ENCODE measurements at places on chromosomes 2 and 18.

DNA sequence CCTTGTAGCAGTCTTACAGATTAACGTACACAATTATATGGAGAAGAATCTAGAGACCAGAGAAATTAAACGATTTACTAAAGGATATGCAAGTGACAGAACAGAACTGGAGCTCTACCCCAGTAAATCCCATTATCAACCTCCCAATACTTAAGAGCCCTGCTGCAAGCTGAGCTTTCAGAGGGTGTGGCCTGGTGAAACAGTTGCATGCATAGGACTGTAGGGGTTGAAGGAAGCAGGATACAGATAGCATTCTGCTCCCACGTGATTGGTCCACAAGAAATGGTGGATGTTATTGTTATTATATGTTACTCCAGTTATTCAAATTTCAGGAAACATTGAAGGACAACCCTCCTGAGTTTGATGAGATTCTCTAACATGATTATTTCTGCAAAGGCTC, 210.8 kb upstream of the THUMPD2 start:
- DNase-seq: no peak

- DNase-seq: no peak
These were observed 832.0 kb upstream of the ZEB2 start for GRCh38 chr2:145351864-145352425.

GRCh38 chr2:234952270-234953115, 676 bp downstream of the SH3BP4 start:
- DNase-seq: no peak

DNA sequence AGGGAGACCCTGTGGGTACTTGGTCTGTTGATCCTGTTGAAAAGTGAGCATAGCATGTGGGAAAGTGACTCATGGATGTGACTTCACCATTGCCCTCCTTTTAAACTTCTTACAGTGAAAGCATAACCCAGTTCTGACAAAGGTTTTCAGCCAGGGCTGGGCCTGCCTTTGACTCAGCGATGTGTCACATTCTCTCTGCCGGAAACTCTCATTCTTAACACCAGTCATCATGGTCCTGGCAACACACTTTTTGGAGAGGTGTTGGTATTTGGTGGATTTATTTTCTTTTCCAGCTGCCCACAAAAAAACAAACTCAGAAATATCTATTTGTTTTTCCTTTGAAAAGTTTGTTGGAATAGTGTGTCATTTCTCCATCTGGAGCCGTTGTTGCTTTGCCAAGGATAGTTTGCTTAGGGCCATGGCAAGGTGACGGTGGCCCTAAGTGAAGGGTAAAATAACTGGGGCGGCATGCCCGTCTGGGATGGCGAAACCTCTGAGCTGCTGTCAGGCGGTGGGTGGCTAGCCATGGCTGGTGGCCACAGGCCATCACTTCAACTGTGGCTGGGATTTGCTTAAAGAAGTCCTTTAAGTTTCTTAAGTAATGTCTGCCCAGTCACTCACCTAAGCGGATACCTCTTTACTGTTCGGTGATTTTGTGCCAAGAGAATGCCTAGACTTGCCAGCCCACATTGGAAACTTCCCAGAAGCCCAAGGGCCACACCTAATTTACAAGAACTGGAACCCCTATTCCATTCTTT, 123.3 kb downstream of the LTBP1 start:
- no peak for DNase-seq

DNA sequence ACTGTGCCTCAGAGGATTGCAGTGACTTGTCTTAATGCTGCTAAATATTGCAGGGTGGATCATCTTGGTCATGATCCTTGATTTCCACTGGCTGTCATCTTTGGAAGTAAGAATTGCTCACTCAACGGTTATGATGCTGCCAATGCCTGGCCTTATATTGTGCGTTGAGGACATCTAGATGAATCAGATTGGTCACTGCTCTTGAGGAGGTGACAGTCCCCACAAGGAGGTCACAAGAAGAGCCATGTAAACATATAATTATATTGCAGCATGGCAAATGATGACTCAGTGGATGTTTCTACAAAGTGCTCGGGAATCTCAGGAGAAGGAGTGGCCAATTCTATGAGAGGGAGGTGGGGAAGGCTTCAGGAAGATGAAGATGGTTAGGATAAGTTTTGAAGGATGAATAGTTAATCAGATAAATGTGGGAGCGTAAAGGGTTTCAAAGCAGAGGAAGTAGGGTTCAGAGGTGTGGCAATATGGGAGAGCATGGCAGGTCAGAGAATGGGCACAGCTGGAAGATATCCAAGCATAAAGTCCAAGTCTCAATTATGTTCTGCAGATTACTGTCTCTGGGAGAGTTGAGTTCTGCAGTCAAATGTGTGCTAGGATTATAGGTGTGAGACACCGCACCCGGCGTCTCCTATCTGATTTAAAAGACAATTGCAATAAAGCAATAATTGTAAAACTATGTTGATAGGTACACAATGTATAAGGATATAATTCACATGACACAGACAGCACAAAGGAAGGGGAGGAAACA, 21.3 kb upstream of the TMEM131 start:
- no peak for DNase-seq

DNA sequence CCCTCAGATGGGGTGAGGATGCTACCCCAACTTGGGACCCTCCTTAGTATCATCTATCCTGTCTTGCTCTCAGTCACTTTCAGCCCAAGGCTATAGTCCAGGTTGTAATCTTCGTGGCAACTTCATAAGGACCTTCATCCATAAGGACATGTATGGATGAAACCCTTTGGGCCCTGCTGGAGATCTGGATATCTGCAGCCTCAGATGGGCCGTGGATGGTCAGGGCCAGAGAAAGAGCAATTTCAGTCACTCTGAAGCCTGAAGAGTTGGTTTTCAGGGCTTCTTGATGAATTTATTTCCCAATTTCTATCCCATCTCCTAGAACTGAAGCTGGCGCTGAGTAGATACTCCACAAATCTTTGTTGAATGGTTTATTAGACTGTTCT, 28.7 kb downstream of the RHOB start:
- DNase-seq: no peak

DNA sequence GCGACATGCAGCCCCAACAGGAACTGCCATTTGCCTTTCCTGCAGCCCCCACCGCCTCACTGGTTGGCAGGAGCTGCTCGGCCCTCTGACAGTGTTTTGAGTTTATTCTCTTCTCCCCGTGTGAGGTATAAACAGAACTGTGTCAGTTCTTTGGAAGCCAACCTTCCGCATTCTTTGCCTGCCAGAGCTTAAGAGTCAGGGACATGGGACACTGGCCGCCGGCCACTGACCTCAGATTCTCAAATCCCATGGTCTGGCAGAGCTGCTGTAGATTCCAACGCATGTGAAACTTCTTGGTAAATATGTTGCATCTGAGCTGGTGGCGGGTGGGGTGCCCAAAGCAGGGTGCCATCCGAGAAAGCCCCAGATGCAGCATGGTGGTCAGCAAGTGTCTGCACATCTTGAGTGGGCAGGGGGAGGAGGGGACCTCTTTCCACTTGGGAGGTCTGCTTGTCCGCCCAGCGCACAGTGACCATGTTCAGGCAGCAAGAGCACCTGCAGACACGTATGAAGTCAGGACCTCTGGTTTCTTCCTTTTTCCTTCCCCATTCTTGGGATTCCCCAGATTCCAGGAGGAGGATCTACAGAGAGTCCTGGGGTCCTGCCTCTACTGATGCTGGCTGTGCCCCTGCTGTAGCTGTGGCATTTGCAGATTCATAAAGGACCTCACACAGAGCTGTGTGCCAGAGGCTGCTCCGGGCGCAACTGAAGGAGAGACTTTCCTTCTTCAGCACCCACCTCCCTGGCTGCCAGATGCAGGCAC, 23.8 kb downstream of the ASB18 start:
- no peak for DNase-seq
